Muscle of leg (tissue), 16 donors: ENCODE measurements at places on chromosomes 1 and 21. TPM values are rescaled to one million over a fixed set of nuclear protein-coding genes. Genes with fewer than 3 reads are reported as not detected.
A peak's percentile ranks its signal among the peaks of the same experiment; 100 is the strongest.

Gene ZBTB7B
- 9.5 TPM for polyA plus RNA-seq

DNA sequence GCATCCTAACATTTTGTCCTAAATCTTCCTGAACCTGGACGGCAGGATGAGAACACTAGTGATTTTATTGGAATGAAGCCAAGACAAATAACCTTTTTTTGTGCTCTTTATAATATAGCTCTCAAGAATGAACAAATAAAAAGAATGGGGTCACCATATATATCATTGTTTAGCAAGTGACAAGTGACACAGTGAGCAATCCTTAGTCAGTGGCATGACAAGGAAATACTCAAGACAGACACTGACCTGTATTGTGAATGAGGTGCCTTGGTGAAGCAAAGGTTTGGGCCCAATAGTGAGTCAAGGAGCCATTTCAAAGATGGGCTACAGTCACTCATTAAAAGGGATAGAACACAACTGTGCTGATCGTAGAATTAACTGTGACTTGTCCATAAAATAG, 35.7 kb downstream of the PTGFR start:
- H3K36me3 ChIP-seq = no peaks in the 10 kb centered on the region
- DNase-seq = no peak
- H3K4me3 ChIP-seq = no peak overlapping the region
- no peak overlapping the region for H3K27ac ChIP-seq
- no peaks in the 10 kb centered on the region for H3K4me1 ChIP-seq
- no peaks in the 10 kb centered on the region for H3K27me3 ChIP-seq

GRCh38 chr1:61287734-61288133, 205.4 kb downstream of the NFIA start:
- no peaks in the 10 kb centered on the region for H3K27me3 ChIP-seq
- H3K27ac ChIP-seq = no peak overlapping the region
- peak; percentile 45 for DNase-seq
- no peak overlapping the region for H3K4me3 ChIP-seq
- H3K4me1 ChIP-seq = peaks cover 7% of the 10 kb centered on the region

GRCh38 chr1:238465449-238465848, 574.7 kb upstream of the ZP4 start:
- peak; percentile 42 for DNase-seq
- no peak overlapping the region for H3K4me3 ChIP-seq
- H3K4me1 ChIP-seq = no peaks in the 10 kb centered on the region
- no peaks in the 10 kb centered on the region for H3K36me3 ChIP-seq
- H3K27ac ChIP-seq = no peak overlapping the region

GRCh38 chr1:109484519-109484975, 842 bp downstream of the ATXN7L2 start:
- no peak for DNase-seq
- H3K27me3 ChIP-seq = peaks cover 3% of the 10 kb centered on the region
- peak overlapping the region; percentile 66 for H3K4me3 ChIP-seq
- H3K4me1 ChIP-seq = peaks cover 38% of the 10 kb centered on the region
